COR-L47 (cell line): ENCODE measurements at places on chromosomes 1 and 21.

GRCh38 chr1:154746622-154747299 is 123.3 kb downstream of the KCNN3 start:
- DNase-seq = no peak

- DNase-seq = no peak
These were observed 514.8 kb downstream of the AMY1C start for GRCh38 chr1:104264521-104264920.

- peak; percentile 76 for DNase-seq
These were observed 81.7 kb upstream of the ZNF648 start for GRCh38 chr1:182143154-182143657.

GRCh38 chr1:169576241-169576934 is 9.9 kb downstream of the F5 start:
- DNase-seq = no peak

DNA sequence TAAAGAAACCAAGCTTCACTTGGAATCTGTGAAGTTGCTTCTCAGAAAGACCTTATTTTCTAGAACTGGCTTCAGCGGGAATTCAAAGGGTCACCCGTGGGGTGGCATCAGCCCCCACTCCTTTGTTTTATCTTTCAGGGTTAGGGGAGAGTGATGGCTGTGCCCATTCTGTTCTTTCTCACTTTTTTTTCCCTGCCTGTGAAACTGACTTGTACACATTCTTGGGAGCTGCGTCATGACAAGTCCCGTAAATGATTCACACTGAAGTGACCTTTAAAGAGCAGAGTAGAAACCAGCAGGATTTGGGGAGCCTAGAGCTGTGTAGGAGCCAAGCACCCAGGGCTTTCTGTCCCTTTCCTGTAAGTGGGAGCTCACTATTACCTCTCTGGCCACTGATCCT is 43.8 kb downstream of the SLC44A3 start:
- DNase-seq = no peak

DNA sequence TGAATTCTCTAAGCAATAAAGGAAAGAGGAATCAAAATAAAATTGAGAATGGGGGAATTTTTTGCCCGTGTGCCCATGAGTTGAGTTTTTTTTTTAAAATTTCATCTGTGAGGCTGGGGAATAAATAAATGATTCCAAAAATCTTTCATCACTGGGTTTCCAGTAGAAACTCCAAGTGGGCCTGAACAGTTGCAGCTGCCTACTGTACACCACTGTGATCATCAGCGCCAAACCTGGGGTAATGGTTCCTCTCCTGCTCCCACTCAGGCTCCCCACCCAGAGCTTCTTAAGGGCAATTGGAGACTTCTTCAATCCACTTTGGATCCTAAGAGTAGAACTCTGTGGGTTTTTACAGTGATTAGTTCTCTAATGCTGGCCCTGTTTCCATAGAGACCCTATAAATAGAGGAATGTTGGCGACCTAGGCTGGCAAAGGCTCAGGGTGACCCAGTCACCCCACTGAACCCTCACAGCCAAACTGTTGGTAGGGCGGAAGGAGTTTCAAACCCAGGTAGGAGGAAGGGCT is 9.3 kb downstream of the TMCC2 start:
- no peak for DNase-seq

- no peak for DNase-seq
These were observed 461.9 kb upstream of the RGS18 start for GRCh38 chr1:191696354-191696753.

DNA sequence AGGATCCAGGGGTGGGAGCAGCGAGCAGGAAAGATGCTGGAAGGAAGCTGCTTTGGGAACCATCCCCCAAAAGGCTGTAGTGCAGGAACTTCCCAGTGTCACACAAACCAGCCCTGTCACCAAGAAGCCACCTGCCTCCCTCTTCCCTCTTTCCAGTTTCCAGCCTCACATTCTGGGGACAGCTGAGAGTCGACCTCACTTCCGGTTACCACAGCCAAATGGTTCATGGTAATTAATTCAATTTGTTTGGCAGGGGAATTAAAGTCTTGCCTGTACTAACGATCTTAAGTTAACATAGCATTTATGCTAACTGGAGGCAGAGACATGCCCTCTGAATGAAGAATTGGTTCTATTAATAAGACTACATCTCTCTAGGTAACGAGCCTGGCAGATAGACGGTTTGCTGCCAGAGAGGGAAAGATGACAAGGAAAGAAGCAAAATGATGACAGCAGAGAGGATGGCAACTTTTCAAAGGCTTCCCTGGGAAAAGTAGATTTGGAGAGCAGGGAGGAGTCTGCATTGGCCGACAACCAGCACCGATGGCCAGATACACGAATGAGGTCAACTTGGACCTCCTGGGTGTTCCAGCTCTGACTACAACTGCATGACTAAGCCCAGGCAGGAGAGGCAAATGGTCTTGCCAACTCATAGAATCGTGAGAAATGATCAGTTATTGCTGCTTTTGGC is 64.1 kb downstream of the TMCO4 start:
- DNase-seq = peak; percentile 20

- DNase-seq = no peak
These were observed 55.8 kb downstream of the BEND5 start for GRCh38 chr1:48720929-48721328.

DNA sequence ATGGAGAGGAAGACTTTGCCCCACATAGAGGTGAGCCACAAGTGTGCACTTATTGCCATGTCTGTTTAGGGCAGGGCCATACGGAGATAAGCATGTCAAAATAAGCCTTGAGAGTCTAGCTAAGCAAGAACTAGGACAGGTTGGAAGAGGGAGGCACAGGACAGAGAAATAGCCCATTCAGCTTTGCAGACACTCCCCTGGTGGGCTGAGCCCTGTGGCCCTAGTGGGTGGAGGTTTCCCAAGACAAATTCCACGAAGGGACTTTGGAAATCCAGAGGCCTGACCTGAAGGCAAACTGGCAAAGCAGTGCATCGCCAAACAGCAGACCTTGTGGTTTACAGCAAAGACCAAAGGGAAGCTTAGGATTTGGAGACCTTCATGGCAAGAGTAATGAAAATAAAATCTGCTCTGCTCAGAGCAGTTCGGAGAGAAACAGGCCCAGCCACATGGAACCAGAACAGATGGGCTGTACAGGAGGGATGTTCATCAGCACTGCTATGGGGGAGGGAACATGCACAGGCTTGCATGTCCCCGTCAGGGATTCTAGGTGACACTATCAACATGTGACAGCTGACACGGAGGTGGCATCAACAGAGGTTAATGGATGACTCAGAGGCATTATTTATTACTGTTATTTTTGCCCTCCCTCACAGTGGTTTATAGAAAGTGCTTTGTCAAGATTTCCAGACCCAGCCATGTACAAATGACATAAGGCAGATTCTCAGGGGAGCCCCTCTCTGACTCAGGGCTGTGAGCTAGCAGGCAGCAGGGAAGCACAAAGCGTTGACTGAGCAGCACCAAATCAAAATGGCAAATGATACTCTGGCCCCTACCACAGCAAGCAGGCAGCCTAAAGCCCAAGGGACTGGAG is 90.1 kb upstream of the IRF2BP2 start:
- no peak for DNase-seq

DNA sequence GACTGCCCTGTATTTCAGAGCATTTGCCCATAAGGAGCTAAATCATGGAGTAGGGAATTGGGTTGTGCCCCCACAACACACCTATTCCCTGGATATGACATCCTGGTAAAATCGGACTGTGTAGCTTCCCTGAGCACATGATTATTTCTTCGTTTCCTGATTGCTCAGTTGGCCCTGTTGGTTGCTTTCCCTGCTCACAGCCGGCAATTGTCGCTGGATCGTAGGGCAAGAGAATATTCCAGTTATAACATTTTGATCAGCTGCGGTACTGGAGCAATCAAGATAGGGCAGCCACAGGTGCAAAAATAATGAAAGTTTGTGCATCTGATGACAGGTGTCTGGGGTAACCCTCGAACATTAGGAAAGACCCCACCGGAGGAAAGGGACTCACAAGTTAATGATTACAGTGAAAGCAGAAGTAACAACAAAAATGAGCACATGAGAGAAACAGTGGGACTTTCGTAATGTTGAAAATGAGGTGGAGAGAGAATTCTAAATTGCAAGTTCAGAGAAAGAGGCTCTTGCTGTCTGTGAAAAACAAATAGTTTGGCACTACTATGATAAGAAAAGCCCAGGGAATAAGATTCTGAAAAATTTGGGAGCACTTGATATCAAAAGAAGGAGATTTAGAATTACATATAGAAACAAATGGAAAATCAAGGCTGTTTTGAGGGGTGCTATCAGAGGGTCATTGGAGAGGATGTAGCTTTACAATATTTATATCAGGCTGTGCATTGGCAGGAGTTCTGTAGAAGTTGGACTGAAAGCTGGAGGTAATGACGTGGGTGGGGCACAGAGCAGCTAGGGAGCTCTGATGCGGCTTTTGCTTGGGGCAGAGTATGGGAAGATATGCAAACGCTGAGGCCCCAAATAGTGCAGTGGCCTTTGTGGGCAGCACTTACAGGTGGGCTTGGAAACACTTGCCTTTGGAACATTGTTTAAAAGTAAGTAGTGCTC is at the start of gene MAB21L3:
Gene MAB21L3 (plus strand): TSS at position 833 of the 957 bp plus-strand sequence. CDS start 1,217 bp downstream, outside the sequence.
- no peak for DNase-seq

DNA sequence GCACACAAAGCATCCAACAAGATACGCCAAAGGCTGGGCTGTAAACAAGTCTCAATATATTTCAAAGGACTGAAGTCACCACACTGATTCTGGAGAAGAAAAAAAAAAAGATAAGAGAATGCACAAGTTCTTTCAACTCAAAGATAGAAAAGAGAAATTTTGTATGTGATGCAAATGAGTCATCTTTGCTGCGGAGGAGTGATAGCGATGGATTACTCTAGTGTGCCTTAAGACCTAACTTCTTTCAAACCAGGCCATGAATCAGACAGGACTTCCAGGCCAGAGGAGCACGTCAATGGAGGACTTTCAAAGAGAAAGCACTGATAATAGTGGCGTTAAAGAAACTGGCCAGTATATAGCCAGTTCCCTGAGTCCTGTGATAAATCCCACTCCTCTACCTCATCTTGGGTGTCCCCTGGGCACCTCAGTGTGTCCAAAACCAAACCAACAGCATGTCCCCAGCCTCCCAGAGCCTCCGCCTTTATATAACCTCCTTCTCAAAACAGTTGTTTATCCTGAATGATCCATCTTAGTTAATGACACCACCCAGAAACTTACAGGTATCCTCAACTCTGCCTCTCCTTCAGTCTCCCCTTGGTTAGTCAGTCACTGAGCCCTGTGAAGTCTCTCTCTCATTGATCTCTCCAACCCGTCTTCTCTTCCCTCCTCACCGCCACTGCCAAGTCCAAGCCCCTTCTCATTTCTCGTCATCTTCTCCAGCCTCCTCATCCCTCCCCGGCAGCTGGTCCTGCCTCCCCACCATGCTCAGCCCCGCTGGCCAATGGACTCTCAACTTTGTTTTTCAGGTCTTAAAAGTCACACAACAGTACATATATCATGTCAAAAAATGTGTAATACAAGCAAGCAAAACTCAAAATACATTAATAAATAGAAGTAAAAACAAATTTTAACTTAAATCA is 47.2 kb upstream of the IFFO2 start:
- DNase-seq = no peak
